ENCODE measurements at places on chromosomes 3 and 15.

GRCh38 chr15:79035111-79035601, 55.4 kb downstream of the RASGRF1 start:
- no peak for DNase-seq

- DNase-seq, result no peak
Observed at GRCh38 chr15:99536422-99537040, 29.3 kb upstream of the MEF2A start.

DNA sequence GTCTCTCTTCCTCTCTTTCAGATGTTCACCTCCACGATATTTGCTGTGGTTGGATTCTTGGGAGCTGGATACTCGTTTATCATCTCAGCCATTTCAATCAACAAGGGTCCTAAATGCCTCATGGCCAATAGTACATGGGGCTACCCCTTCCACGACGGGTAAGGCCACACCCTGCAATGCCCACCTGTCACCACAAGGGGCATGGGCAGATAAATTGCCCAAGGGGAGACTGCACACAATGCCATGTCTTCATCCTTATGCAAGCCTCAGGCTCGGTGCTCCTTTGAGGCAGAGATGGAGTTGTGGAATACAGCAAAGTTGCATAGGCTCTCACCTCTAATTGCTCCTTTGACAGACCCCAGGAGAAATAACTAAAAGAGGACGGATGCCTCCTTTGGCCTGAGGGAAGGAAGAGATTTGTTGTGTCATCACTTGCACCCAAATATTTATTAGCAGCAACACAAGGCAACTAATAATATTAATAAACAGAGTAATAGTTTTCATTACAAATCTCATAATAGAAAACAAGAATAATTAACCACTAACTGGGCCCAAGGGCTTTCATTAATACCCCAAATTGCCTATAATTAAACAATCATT, 13.2 kb downstream of the TM4SF4 start:
- no peak for DNase-seq

DNA sequence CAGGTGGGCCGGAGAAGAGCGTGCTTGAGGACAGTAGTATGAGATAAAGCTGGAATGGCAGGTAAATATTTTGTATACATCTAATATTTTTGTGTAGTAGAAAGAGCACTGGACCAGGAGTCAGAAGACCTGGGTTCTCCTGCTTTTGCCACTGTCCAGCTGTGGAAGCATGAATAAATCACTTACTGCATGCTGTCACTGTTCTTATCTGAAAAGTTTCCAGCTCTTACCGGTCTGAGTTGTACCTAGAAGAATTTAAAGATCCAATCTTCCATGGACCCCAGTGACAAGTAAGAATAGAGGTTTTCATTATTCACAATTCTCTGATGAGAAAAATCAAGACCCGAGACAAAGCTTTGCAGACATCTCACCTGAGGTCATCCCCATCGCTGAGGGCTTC, 5.9 kb downstream of the XPC start:
- DNase-seq, result no peak

DNA sequence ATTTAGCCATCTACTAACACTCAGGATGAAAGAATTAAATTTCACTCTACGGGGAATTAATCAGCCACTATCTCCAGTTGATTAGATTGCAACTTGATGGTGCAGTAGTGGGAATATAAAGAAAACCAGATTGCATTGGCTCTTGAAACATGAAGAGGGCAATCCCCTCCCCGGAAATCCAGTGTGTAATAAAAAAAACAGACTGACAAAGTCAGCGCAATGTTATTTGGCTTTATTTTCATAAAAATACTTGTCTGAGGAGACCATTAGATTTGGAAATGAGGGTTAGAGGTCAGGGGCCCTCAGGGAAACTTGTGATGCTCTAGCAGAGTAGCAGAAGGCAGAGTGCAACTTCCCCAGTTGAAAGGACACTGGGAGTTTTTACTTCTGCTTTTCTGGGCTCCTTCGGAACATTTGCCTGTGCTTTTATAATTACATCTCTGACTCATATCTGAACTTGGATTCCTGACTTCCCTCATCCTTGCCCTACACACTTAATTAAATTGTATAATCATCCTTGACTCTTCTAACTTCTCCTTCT, 326.8 kb downstream of the TUSC7 start:
- no peak for DNase-seq

GRCh38 chr3:130093741-130094391, 12.2 kb downstream of the ALG1L2 start:
- DNase-seq, result no peak

Measured in NCI-H2171 (cell line).